ENCODE measurements at places on chromosomes 2 and 18.

DNA sequence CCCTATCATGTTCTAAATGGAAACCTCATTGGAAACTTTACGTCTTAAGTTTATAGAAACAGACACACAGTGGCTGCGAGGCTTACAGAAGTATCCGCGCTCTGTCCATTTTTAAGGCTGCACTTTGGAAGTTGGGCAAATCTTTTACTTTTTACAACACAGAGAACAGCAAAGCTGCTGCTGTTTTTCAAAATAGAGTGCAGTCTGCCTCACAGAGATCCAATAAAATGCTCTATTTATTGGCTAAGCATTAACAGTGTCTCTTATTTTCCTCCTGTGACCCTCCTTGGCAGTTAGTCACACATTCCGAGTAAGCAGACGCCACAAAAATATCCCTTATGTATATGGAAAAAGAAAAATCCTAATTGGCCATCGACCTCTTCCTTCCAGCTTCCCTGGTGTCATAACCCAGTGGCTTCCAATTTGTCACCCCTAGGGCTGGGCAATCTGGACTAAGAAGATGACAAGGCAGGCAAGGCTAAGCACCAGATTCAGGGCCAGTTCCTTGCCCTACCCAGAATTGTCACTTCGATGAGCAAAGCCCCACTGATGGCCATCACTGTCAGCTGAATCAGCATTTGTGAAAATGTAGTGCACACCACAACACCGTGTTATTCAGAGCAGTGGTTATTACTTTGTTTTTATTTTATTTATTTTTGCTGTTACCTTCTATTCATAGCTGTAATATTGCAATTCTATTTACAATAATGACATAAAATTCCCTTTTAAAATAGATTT is 47.7 kb upstream of the MEIS1 start:
- DNase-seq, result no peak

DNA sequence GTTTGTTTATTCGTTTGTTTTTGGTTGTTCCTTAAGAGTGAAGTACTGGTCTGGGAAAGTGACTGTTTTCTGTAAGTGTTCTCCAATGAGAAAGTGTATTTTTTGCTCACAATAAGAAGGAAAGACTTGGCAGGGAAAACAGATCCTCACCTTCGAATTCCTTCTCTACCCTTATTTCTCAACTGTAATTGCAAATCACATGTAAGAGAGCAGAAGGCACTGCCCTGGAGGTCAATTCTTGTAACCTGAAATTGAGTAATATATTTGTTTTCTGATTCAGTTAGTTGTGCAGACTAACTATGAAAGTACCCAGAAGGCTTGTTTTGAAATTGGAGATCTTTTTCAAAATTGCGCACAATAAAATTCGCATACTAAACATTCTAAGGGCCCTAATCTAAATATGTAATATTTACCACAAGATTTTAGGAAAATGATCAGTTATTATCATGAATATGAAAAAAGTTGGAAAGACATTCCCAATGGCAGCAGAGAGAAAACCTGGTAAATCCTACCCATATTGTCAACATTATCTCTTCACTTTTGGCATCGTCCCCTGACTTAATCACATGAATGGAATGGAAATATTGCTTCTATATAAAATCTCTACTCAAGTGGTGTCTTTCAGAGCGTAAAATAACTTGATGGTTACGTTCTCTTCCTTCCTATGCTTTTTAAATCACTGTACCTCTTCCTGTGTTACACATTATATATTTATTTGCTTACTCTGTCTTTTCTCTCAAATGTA is 24.1 kb downstream of the TFPI start:
- no peak for DNase-seq

DNA sequence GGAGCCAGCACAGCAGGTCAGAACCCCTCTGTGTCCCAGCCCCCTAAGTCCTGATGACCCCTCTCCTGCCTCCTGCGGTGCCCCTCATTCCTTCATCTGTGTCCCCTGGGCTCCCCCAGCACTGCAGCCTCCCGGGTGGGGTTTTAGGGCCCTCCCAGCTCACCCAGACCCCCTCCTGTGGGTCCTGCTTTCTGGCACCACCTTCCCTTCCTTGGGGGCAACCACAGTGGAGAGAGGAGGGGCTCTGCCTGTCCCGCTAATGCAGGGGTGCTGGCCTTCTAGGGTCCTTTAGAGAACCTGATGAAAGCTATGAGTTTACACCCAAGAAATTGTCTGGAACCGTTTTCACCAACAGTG is 42.7 kb upstream of the ALPP start:
- no peak for DNase-seq

DNA sequence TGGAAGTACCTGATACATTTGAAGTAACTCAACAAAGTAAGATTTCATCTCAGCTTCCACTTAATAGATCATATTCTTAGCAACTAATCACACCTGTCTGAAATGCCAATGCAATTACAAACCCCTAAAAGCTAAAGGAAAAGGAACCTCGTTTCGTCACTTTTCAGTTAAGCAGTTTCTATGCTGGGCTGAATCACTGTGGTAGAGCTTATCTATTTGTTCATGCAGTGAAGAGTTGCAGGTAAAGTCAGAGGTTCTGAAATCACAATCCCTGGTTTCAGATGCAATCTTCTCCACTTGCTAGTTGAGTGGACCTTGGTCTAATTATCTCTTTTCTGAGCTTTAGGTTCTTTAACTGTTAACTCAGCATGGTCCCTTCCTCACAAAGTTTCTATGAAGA is 6.3 kb downstream of the HRH4 start:
- no peak for DNase-seq

DNA sequence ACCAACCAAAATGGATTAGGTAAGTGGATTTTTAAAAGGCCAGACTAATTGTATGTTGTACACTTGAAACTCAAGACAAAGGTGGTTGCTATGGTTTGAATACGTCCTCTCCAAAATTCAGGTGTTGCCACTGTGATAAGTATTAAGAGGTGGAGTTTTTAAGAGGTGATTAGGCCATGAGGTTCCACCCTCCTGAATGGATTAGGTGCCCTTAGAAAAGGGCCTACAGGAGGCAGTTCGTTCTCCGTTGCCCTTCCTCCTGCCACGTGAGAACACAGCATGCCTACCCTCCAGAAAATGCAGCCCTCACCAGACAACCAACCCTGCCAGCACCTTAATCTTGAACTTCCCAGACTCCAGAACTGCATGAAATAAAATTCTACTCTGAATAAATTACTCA is 51.2 kb downstream of the CHMP3 start:
- DNase-seq, result no peak

DNA sequence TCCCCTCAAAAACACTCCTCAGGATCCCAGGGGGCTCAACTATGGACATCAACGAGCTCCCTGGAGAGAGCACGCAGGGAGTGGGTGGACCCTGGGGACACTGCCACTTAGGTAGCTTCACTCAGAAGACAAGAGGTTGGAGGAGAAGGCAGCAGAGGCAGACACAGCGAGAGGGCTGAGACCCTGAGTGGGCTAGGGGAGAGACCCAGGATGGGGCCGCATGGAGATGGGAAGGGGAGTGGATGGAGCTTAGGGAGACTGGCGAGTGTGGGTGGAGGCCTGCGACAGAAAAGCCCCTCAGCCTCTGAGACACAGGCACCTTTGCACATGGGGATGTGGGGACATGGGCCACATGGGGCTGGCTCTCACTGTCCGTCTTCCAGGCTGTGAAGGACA is 70.9 kb downstream of the ASB1 start:
- no peak for DNase-seq

DNA sequence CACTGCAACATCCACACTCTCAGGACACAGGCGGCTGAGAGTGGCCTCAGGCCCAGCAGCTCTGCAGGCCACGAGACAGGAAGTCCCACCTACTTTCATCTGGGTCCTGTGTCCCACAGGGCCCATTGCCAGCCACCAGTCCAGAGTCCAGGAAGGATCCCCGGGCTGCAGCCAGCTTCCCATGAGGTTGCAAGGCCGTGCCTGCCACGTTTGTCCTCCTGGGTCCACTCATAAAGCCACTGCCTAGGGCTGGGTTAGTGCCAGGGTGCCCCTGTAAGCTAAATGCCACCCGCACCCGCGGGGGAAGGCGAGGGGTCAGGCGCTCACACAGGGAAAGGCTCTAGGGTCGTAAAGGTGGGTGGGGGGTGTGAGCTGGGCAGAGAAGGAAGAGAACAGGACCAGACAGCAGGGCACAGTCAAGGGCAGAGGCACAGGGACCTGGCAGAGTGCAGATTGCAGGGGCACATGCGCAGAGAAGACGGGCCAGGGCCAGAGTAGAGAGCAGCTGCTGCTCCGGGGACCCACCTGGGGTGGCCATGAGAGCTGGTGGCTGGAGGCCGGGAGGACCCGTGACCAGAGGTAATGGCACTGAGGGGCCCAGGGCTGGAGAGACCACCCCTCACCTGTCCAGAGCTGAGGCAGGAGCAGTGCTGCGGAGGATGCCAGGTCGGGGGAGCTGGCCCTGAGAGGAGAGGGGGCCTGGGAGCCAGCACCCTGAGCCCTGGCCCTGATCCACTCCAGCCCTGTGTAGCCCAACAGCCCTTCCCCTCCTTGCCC is 8.0 kb downstream of the AGXT start:
- DNase-seq, result no peak

DNA sequence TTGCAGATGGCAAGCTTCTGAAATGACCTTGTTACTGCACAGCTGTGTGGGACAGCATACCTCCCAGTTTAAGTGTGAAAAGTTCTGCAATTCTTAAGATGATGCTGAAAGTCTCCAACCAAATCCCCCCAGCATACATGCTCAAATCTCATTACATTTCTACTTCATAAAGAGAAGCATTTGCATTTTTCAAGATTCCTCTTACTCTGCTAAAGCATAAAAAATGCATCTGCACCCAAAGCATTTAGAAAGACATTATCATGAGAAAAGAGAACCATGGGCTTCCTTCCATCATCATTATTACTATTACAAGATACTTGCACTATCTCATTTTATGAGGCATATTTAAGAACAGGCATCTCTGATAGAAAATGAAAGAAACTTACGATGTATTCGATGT is 236.9 kb upstream of the REV1 start:
- DNase-seq, result no peak

- no peak for DNase-seq
Observed at GRCh38 chr18:811892-812375, at the start of gene YES1. Gene YES1 (minus strand): TSS chr18:812242. CDS start chr18:756827, 55,415 bp downstream.

DNA sequence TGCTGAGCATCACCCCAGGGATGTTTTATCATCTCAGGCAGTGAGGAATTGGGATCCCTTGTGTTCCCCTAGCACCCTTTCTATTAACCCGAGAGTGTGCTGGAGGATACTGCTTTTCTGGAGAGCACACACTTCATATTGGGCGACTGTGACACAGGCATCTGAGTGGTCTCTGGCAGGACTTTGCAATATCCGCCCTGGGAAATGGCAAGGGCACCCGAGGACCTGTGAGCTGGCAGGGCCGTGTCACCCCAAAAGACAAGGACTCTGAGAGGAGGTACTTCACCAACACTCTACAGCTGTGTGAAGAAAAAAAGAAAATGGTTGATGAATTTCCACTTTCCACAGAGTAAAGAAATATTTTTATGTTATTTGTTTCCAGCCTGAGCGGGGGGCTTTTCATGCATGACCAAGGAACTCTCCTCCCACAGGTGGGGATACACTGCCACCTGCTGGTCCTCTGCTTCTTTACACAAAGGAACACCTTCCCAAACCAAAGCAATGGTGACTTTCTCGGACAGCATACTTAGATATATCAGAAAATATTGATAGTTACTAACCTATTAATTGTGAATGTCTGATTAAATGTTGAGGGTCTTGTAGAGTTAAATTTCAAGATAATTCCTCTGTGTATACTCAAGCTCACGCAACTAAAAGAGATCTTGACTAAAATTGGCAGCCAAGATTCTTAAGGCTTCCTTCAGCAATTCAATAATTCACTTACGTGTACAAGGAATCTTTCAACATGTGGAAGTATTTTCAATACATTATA is 45.9 kb upstream of the REG3G start:
- DNase-seq, result peak; percentile 43

- DNase-seq, result no peak
Observed at GRCh38 chr2:23453432-23453831, 68.5 kb downstream of the KLHL29 start.

DNA sequence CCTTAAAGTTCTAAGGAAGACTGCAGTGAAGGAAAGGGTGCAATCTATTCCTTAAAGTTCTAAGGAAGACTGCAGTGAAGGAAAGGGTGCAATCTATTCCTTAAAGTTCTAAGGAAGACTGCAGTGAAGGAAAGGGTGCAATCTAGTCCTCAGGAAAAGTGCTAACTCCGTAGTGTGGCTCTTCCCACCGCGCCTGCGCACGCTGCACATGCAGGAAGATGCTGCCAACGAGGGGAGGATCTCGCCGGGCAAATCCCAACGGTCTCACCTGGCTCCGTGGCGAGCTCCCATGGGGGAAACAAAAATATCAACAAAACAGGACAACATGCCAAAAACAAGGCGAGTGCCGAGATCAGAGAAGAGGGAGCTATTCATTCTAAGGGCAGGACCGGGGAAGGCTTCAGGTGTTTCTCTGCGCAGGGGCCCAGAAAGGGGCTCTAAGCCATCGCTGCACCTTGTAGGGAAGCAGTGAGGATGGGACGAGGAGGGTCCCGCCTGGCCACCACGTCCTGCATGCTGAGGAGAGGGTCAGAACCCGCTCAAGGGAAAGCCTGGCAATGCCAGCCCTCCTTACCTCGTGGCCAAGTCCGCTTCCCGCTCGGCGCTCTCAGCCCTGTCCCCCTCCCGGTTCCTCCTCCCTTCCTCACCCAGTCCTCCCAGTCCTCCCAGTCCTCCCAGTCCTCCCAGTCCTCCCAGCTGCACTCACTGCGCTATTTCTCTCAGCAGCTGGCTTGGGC is 24.5 kb downstream of the TIMM21 start:
- no peak for DNase-seq

GRCh38 chr2:10135296-10136089 is 13.0 kb downstream of the RRM2 start:
- no peak for DNase-seq

DNA sequence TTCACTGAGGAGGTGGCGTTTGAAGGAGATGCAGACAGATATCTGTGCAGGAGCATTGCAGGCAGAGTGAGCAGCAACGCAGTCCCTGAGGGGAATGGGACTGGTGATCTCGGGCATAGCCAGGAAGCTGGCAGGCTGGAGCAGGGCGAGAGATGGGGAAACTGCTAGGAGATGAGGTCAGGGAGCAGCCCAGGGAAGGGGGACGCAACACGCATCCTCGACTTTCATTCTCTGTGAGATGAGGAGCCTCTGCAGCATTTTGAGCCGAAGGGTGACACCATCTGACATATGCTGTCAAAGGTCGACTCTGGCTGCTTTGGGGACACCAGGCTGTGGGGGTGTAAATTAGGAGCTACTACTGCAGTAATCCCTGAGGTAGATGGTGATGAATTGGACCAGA is 4.3 kb upstream of the CHRNA1 start:
- no peak for DNase-seq

DNA sequence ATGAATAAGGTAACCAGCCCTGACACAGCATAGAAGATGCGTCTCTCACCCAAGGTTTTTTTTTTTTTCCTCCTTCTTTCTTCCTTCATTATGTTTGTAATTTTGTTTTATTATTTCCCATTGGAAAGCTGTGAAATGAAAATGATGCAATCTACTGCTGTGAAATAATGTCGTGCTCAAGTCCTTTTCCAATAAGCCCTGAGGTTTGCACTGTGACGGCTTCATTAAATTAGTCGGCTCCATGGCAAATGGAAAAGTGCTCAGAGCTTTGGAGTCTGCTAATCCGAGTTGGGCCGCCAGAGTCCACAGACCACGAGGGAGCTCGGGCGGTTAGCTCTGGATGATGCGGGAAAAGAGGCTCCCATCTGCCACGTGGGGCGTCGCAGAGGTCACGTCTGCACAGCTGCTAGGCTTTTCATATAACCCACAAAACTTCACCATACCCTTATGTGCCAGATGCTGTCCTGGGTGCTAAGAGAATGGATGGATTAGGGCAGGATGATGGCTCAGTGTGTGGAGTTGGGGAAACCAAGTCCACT is 92.3 kb upstream of the CAPN13 start:
- no peak for DNase-seq

- DNase-seq, result no peak
Observed at GRCh38 chr18:23503963-23504344, 643 bp downstream of the RMC1 start.

All from GM10248 (cell line).